Anterior cingulate cortex (tissue), 58 donors: ENCODE measurements at places on chromosomes 11 and 22.

GRCh38 chr11:97751952-97752351 lies 1268.8 kb upstream of the CNTN5 start:
- no peak for DNase-seq

- DNase-seq: no peak
These were observed 42.1 kb downstream of the LRRC32 start for GRCh38 chr11:76628408-76628947.

- peak; percentile 76 for DNase-seq
These were observed 16.8 kb downstream of the EXT2 start for GRCh38 chr11:44112091-44112821.

DNA sequence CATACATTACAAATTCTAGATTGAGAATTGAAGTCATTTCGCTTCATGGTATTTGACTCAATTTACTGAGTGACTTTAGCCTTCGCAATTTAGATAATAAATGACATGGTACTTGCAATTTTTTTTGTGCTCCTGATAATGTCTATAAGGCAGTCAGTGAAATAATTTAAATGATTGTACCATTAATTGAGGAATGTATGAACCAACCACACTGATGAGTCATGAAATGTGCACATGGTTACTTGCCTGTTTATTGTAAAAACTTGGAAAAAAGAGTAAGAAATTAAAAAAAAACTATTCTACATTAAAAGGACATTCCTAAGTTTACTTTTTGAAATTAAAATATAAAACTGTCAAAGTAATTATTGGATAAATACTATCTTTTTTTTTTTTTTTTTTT lies 43.3 kb downstream of the DNAJC24 start:
- DNase-seq: no peak

- peak; percentile 22 for DNase-seq
These were observed 7.9 kb downstream of the FAM118A start for GRCh38 chr22:45317551-45318167.

GRCh38 chr11:12692229-12693075 lies 18.2 kb downstream of the TEAD1 start:
- peak; percentile 61 for DNase-seq

GRCh38 chr11:7251836-7252682 lies at the start of gene SYT9:
Gene SYT9 (plus strand): TSS chr11:7251904. CDS start chr11:7252187, 283 bp downstream.
- DNase-seq: peak; percentile 67

DNA sequence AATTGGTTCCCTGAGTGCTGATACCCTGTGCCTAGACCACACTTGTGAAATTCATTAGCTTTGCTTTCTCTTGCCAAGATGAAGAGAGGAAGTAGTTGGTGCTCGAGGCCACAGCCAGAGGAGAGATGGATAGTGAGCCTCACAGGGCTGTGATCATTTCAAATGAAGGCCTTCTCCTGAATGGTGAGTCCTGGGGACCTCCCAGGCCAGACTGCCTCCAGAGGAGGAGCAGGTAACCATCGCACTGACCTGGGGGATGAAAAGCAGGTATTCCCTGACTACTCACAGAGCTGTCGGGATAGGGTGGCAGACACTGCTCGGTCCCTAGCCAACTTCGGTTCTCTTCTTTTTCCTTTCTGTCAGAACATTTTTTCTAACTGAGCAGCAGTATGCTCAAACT lies 4.8 kb upstream of the FXYD6 start:
- DNase-seq: no peak

DNA sequence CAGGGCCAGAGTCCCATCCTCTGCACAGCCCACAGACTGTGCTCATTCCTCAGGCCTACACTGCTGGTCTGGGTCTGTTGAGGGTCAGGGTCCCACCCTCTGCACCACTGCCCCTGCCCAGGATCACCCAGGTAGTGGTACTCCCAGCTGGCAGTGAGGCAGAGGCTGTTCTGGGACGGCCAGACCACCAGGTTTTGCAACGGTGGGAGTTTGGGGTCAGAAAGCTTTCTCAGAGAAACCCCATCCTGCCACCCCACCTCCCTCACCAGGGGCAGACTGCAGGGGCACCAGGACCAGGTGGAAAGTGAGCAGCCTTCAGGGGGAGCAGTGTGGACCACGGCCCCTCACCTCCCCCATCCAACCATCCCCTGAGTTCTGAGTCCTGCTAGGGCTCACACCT lies 10.8 kb downstream of the NPTXR start:
- no peak for DNase-seq

DNA sequence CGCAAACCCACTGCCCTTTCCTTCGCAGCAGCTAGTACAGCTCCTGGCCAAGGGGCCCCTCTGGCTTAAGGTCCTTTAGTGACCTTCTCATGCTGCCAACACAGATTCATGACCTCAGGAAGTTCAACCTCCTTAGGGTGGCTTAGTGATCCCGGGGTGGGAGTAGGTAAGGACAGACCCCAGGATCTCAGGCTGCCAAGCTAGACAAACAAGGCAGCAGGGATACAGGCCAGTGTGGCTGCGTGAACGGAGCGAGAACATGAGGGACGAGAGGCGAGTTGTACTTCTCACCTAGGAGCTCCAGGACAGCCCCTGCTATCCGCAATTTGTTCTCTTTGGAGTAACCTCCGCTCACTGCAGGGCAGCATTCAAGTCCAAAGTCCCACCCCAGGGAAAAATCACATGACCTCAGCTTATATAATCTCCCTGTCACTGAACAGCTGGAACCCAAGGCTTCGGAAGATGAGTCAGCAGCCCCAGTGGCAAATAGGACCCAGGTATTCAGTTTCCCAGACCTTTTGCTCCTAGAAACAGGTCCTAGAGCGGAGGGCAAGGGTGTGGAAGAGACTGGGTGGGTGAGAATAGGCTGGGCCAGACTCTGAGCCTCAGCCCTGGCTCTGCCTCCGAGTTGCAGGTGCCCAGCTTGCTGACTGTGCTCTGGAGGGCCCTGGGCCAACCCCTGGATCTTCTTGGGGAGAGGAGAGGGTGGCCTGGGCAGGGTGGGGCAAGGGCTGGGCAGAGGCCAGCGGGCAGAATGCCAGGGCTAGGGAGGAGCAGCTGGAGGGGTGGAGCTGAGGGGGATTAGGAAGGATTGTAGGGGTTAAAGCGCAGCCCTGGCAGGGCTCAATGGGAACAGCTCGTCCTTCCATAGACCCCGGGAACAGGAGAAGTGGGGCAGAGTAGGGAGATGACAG lies 13.1 kb downstream of the USP2 start:
- DNase-seq: no peak

GRCh38 chr22:41595703-41596102 lies 6.1 kb upstream of the PMM1 start:
- DNase-seq: no peak

- DNase-seq: no peak
These were observed 827 bp upstream of the MUC2 start for GRCh38 chr11:1073851-1074243.

DNA sequence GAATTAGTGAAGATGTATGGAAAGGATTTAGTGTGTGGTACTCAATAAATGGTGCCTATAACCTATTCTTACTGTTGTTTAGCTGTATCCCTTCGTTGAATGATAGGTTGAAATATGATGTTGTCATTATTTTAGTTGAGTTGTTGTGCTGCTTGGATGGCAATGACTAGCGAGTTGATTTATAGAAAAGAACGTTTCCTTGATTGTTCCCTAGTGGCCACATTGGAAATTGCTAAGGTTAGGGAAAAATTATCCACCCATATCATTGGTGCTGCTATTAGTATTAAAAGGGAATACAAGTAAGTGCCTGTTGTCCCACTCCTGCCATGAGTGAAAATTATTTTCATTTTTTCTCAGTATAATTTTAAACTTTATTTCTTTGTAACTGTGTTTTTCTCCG lies 14.5 kb downstream of the EMSY start:
- DNase-seq: no peak

GRCh38 chr11:71309181-71309580 lies 56.8 kb upstream of the SHANK2 start:
- DNase-seq: no peak
